ENCODE measurements at places on chromosomes 4 and X. TPM values are rescaled to one million over a fixed set of nuclear protein-coding genes. Genes with fewer than 3 reads are reported as not detected.

The ARHGEF6 gene
- 4.9 TPM for polyA plus RNA-seq

The CENPVL2 gene
- not detected for polyA plus RNA-seq

The IL9R gene
- polyA plus RNA-seq, result 0.28 TPM

DNA sequence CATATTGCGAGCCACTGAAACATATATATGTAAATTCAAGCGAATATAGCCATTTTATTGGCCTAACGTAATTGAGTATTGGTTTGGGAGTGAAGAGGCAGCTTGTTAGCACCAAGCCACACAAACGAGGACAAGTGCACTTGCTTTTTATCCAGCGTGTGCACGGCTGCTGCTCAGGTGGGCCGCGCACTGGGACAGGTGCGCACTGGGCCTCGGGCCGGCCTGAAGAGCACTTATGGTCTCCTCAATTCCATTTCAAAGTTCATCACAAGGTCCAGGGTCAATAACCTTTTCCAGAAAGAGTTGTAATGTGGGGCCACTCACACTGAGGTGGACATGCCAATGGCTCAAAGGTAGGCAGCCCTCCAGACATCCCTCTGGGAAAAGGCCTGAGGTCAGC lies 95.9 kb downstream of the ATP8A1 start:
- DNase-seq, result no peak

The SSX2B gene
- polyA plus RNA-seq, result not detected

DNA sequence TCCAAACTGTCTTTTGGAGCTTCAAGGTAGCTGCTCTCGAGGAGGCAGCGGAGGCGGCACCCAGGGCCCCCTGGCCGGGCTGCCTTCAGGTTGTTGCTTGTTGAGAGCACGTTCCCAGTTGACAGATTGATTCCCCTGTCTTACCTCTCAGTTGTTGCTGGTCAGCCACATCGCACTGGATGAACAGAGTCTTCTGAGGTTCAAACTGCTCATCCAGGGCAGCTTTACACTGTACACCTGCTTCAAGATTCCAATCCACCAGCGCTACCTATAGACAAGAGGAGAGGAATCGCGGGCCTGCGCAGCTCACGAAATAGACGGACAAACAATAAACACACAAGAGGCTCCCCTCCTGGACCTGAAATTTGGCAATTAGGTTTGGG lies 497 bp downstream of the HPGD start:
- DNase-seq, result peak; percentile 9

DNA sequence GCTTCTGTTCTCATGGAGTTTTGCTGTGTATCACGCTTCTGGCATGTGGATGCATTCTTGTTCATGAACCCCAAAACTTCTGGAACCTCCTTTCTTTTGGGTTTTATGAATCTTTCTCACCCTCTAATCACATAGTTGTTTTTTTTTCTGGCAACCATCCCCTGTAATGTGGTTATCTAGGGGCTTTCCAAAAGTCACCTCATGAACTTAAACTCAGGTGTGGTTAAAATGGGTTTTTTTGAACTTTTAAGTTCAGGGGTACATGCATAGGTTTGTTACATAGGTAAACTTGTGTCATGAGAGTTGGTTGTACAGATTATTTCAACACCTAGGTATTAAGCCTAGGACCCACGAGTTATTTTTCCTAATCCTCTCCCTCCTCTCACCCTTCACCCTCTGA lies 1099.4 kb upstream of the SLIT2 start:
- no peak for DNase-seq

The CT55 gene
- polyA plus RNA-seq, result not detected

- DNase-seq, result no peak
Measured at GRCh38 chrX:19127649-19128168, 5.4 kb upstream of the ADGRG2 start.

DNA sequence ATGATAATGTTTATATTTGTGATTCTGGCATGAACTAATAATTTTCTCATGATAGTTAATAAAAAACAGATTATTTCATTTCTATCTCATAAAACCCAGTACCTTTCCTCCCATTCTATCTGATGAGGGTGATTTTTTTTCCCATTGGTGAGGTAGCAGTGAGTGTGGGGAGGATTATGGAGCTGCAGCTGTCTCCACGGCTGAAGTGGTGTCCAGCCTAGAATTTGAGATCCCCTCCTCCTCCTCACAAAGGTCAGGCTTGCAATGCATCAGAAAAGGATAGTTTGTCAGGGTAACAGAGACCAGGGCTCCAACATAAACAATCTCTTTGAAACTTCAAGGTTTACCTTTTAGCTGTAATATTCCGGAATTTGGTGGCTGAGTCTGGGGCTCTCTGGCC lies 60.9 kb downstream of the C4orf51 start:
- DNase-seq, result no peak

DNA sequence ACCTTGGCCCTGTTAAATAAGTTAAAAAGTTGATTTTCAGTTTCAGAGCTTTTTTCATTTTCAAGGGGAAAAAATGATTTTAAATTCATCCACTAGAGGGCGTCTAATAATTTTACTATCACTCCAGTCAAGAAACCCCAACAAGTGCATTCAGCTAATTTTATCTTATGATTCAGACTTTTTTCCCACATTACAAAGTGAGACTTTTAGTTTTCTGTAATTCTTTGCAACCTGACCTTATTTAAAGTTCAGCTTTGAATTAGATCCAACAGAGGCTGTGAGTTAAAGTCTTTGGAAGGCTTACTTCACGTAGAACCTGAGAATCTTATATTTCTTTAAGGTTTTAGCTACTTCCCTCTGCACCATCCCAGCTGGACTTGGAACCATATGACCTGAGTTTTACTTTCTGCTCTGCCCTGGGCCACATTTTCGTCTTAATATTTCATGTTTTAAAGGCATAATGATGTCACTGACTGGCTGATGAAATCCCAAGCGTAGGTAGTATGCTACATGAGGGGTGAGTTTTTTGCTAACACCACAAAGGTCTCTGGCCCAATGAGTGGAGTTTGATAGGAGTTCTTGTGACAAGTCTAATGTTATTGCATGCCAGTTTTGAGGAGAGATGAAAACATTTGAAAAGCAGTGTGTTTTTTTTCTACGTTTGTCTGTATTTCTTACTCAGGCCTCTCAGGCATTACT lies 7.2 kb downstream of the GNRHR start:
- peak; percentile 50 for DNase-seq

DNA sequence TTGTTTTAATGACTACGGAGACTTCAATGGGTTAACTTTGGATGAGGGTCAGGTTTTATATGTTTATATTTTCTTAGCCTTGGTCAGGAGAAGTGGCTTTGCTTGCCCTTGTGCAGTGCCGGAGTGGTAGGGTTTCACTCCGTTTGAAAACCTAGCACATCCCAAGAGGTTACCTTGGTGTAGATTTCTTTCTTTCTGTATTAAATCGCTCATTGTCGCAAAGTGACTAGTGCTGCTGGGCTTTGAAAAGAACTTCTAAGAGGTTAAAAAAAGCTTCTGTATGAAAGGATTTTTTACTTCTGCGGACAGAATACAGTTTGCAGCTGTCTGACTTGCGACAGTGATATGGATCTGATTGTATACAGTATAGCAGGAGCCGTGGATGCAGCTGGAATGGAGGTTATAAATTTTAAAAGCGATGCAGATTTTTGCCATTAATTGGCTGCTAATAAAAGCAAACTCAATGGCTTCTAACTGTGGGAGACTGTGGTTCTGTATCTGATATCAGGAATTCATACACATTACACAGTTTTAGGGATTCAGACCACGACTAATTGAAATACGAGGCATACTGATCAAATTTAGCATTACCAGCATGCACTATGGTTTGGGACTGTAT lies 340.9 kb upstream of the PITX2 start:
- peak; percentile 29 for DNase-seq

The PABPC1L2A gene
- polyA plus RNA-seq, result not detected

DNA sequence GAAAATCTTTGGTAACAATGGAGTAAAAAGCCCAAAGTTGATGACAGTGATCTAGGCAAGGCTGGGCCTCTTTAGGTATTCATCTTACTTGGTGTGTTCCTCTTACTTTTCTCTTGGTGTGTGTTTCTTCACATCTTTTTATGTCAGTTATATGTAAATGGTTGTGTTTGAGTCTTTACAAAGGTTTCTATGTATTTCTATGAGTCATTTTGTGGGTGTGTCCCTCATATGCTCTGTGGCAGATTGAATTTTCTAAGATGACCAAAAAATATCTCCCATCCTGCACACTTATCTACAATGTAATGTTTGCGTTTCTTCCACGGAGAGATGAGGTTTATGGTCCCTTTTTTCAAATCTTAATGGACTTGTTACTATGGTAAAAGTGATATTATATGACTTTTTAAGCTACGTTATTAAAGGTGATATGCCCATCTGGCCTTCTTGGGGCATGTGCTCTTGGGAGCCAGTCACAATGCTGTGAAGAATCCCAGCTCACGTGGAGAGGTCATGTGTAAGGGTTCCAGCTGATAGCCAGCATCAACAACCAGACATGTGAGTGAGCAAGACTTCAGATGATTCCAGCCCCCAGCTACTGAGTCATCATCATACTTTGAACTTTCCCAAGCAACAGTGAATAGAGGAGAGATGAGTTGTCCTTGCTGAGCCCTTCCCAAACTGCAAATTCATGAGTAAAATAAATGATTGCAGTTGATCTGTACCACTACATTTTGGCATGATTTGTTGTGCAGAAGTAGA lies 126.9 kb downstream of the CBLL2 start:
- DNase-seq, result no peak

GRCh38 chrX:37875675-37876074 lies 28.3 kb upstream of the DYNLT3 start:
- no peak for DNase-seq

DNA sequence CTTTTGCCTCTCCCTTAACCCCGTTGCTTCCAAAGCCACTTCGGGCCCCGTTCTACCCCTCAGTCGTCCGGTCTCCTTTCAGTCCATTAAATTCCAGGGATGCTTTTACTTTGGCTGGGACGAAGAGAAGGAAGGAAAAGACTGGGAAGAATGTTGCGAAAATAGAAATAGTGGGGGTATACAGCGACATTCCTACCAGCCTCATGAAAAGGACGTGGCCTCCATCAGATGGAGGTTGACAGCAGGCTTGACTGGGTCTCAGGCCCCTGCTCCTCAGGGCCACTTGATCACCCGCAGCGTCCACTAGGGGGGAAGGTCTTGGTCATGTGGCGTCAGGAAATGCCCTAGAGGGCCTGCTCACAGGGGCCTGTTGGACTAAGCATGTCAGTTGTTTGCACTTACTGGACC lies 657 bp upstream of the ANKRD50 start:
- peak; percentile 91 for DNase-seq

GRCh38 chr4:56768763-56769162 lies 52.7 kb downstream of the SPINK2 start:
- no peak for DNase-seq

- peak; percentile 14 for DNase-seq
Measured at GRCh38 chrX:79412972-79413371, 45.8 kb upstream of the ITM2A start.

The ENPEP gene
- 1.0 TPM for polyA plus RNA-seq

DNA sequence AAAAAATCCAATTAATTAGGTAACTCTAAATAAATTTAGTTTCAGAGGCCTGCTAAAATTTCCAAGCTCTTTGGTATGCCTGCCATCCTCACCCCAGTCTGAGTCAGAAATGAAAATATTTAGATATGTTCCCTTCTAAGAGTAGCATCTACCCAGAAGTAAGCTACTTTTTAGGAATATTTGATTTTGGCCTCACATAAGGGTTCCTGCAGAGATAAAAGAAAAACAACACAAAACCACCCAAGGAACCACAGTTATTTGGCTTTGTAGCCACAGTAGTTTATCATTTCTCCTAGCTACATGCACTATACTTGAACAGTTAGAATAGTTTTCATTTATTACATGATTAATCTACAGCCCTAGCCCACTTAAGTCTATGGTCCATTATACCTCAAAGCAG lies 192.6 kb upstream of the FAM241A start:
- DNase-seq, result no peak

GRCh38 chr4:18733961-18734360 lies 712.4 kb upstream of the LCORL start:
- peak; percentile 67 for DNase-seq

DNA sequence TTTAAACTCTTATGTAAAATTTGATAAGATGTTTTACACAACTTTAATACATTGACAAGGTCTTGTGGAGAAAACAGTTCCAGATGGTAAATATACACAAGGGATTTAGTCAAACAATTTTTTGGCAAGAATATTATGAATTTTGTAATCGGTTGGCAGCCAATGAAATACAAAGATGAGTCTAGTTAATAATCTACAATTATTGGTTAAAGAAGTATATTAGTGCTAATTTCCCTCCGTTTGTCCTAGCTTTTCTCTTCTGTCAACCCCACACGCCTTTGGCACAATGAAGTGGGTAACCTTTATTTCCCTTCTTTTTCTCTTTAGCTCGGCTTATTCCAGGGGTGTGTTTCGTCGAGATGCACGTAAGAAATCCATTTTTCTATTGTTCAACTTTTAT lies at the start of gene ALB:
Gene ALB (plus strand): TSS at position 246 of the 400 bp plus-strand sequence. CDS start 41 bp downstream, at position 287.
- DNase-seq, result peak; percentile 29
